ENCODE measurements at places on chromosomes 12 and 14. TPM values are rescaled to one million over a fixed set of nuclear protein-coding genes. Genes with fewer than 3 reads are reported as not detected.

Gene RNF10
- total RNA-seq = 239 TPM

Gene NIN
- total RNA-seq = 108 TPM

Gene OASL
- total RNA-seq = 3.8 TPM

Gene RAB2B
- 28.1 TPM for total RNA-seq

Gene OLR1
- not detected for total RNA-seq

Gene FZD10
- 0.18 TPM for total RNA-seq

Gene LAG3
- total RNA-seq = 26.0 TPM

Gene TMEM132C
- total RNA-seq = 0.83 TPM

- no peaks in the 10 kb centered on the region for H3K4me1 ChIP-seq
- H3K4me3 ChIP-seq = no peak overlapping the region
- H3K27me3 ChIP-seq = no peaks in the 10 kb centered on the region
- no peaks in the 10 kb centered on the region for H3K36me3 ChIP-seq
- no peak overlapping the region for H3K27ac ChIP-seq
Measured at GRCh38 chr12:21826618-21826910, 52.1 kb upstream of the KCNJ8 start.

- peaks cover 4% of the 10 kb centered on the region for H3K36me3 ChIP-seq
- no peaks in the 10 kb centered on the region for H3K27me3 ChIP-seq
- H3K4me1 ChIP-seq = peaks cover 75% of the 10 kb centered on the region
- H3K27ac ChIP-seq = no peak overlapping the region
- DNase-seq = no peak
Measured at GRCh38 chr14:102822311-102822863, 45.1 kb downstream of the TRAF3 start.

DNA sequence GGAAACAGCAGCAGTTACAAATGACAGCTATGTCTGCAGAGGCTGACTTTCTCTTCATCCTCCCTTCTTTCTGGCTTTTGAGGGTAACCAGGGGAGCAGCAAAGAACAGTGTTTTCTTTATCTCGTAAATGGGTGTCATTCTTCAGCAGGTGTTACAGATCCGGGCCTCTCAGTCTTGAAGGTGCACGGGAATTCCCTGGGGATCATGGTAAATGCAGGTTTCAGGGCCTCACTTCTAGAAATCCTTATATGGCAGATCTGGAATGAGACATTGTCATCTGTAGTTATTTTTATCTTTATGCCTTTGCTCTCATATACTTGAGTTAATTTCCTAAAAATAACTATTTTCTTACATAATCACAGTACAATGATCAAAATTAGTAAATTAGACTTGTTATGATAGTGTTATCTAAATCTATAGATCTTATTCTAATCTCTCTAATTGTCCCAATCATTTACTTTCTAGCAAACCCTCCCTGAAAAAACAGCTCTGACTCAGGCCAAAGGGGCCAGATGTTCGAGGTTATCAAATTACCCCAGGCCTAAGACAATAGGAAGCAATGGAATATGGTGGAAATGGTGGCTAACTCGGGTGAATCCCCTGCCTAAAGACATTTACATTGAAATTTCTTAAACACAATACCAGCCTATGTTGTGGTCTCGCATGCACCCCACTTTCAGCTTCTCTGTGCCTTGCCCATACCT, 145.0 kb downstream of the CAND1 start:
- no peaks in the 10 kb centered on the region for H3K27me3 ChIP-seq
- H3K4me1 ChIP-seq = no peaks in the 10 kb centered on the region
- DNase-seq = no peak
- no peaks in the 10 kb centered on the region for H3K36me3 ChIP-seq
- H3K4me3 ChIP-seq = no peak overlapping the region

- no peak overlapping the region for H3K4me3 ChIP-seq
- DNase-seq = no peak
- no peaks in the 10 kb centered on the region for H3K27me3 ChIP-seq
- no peaks in the 10 kb centered on the region for H3K36me3 ChIP-seq
- no peak overlapping the region for H3K27ac ChIP-seq
- no peaks in the 10 kb centered on the region for H3K4me1 ChIP-seq
Measured at GRCh38 chr12:46904406-46905238, 78.8 kb upstream of the SLC38A4 start.

- no peaks in the 10 kb centered on the region for H3K4me1 ChIP-seq
- no peak for DNase-seq
- no peak overlapping the region for H3K4me3 ChIP-seq
- H3K27me3 ChIP-seq = no peaks in the 10 kb centered on the region
- H3K36me3 ChIP-seq = no peaks in the 10 kb centered on the region
- no peak overlapping the region for H3K27ac ChIP-seq
Measured at GRCh38 chr12:90390947-90391346, 564.0 kb downstream of the CCER1 start.

DNA sequence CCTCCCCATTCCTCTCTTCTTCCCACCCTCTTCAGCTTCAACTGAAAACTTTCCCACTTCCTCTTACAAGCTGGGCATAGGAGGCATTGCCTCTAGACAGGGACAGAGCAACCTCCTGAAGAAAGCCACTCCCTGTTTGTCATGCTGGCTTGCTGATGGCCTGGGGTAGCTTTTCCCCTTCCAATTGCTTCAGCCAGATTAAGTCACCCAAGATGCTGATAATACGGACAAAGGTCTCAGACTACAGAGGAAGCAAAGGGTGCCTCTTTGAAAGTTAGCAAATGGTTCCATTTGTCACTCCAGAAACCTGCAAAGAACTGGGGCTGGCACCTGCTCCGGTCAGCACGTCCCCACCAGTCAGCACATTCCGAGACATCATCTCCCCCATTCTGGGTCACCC, 6.0 kb downstream of the KRT2 start:
- H3K27me3 ChIP-seq = no peaks in the 10 kb centered on the region
- H3K4me1 ChIP-seq = no peaks in the 10 kb centered on the region

GRCh38 chr12:71719647-71720370, 33.9 kb downstream of the TMEM19 start:
- H3K36me3 ChIP-seq = no peaks in the 10 kb centered on the region
- no peak for DNase-seq
- no peak overlapping the region for H3K4me3 ChIP-seq
- no peak overlapping the region for H3K27ac ChIP-seq

- no peak overlapping the region for H3K27ac ChIP-seq
- H3K27me3 ChIP-seq = no peaks in the 10 kb centered on the region
- DNase-seq = no peak
- no peaks in the 10 kb centered on the region for H3K36me3 ChIP-seq
- no peak overlapping the region for H3K4me3 ChIP-seq
Measured at GRCh38 chr14:83041224-83041623, 1507.6 kb upstream of the SEL1L start.

DNA sequence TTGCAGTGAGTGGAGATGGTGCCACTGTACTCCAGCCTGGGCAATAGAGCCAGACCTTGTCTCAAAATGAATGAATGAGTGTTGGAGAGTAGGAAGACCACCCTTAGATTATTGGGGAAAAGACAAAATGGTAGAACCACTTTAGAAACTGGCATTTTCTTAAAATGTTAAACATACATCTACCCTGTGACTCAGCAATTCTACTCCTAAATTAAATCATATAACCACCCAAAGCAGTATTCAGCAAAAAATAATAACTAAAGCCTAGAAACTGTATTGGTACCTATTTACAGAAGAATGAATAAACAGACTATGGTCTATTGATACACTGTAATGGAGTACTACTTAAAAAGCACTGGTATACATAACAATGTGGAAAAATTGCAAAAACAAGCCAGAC, 9.1 kb downstream of the NUP37 start:
- H3K4me3 ChIP-seq = no peak overlapping the region
- H3K27ac ChIP-seq = no peak overlapping the region
- no peaks in the 10 kb centered on the region for H3K27me3 ChIP-seq
- H3K36me3 ChIP-seq = no peaks in the 10 kb centered on the region
- no peaks in the 10 kb centered on the region for H3K4me1 ChIP-seq

- no peaks in the 10 kb centered on the region for H3K4me1 ChIP-seq
- peaks cover 22% of the 10 kb centered on the region for H3K27me3 ChIP-seq
- DNase-seq = no peak
- H3K4me3 ChIP-seq = peak overlapping the region; percentile 31
- H3K36me3 ChIP-seq = no peaks in the 10 kb centered on the region
Measured at GRCh38 chr12:46832130-46832704, 6.4 kb upstream of the SLC38A4 start.

GRCh38 chr12:1099158-1099557, 108.1 kb downstream of the ERC1 start:
- no peaks in the 10 kb centered on the region for H3K27me3 ChIP-seq
- no peak for DNase-seq
- H3K27ac ChIP-seq = no peak overlapping the region
- no peaks in the 10 kb centered on the region for H3K4me1 ChIP-seq
- no peaks in the 10 kb centered on the region for H3K36me3 ChIP-seq

All from spleen (tissue), 13 donors.